ENCODE measurements at places on chromosomes 3 and 15. TPM values are rescaled to one million over a fixed set of nuclear protein-coding genes. Genes with fewer than 3 reads are reported as not detected.

DNA sequence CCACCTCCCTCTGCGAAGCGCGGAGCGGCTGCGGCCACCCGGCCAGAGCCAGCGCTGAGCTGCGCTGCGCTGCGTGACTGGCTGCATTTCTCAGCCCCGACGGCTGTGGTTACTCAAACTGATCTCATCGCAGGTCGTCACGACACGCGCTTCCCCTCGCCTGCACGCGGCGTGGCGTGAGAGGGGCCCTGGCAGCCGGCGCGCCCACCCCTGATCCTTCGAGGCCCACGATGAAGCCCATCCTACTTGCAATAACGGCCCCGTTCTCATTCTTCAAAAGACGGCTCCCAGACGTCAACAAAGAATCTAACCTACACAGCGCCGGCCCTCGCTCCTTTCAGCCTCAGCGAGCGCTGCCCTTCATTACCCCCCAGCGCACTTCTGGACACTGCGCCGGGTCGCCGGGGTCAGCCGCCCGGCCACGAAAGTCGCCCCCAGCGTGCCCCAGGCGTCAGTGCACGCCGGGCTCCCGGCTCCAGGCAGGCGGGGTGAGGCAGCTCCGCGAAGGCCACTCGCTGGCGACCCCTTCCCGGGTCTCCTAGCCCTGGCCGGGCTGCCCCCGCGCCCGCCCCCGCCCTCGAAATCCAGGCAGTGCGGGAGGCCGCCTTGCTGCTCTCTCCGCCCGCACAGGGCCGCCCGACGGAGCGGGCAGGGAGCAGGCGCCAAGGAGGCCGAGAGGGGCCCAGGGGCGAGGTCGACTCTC lies 9.9 kb upstream of the LEKR1 start:
- peak overlapping the region; percentile 55 for H3K4me3 ChIP-seq
- no peaks in the 10 kb centered on the region for H3K36me3 ChIP-seq
- peaks cover 37% of the 10 kb centered on the region for H3K4me1 ChIP-seq
- no peaks in the 10 kb centered on the region for H3K27me3 ChIP-seq
- H3K27ac ChIP-seq = peak overlapping the region; percentile 98
- no peak for DNase-seq

GRCh38 chr3:66342717-66343356 lies 122.0 kb downstream of the SLC25A26 start:
- no peaks in the 10 kb centered on the region for H3K27me3 ChIP-seq
- no peak overlapping the region for H3K27ac ChIP-seq
- DNase-seq = no peak
- no peaks in the 10 kb centered on the region for H3K36me3 ChIP-seq
- H3K4me3 ChIP-seq = no peak overlapping the region

CCDC191 gene
- 0.54 TPM for polyA plus RNA-seq

GRCh38 chr3:156685198-156685597 lies 10.8 kb downstream of the TIPARP start:
- H3K36me3 ChIP-seq = peaks cover 5% of the 10 kb centered on the region
- no peak overlapping the region for H3K4me3 ChIP-seq
- H3K27ac ChIP-seq = no peak overlapping the region
- H3K4me1 ChIP-seq = peaks cover 30% of the 10 kb centered on the region

DNA sequence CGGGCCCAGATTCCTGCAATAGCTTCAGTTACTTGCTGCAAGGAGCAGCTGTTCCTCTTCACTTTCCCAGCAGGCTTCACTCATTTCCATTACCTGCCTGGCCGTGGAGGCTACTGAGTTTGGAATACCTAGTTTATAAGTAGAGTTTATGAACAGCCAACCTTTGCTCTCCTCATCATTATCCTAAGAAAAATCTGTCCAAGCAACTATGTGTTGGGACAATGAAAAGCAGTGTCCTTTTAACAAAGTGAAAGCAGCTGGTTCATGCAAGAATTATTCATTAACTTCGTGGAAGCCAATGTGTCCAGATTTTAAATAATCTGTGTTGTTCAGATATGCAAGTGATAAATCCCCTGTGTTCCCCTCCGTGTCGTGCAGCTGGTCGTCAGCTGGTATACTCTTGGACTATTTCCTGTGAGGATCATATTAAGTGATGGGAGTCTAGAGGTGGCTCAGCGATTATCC lies 39.3 kb upstream of the SSR3 start:
- DNase-seq = peak; percentile 60
- H3K4me1 ChIP-seq = no peaks in the 10 kb centered on the region
- no peaks in the 10 kb centered on the region for H3K27me3 ChIP-seq
- no peak overlapping the region for H3K4me3 ChIP-seq
- no peaks in the 10 kb centered on the region for H3K36me3 ChIP-seq

GRCh38 chr3:30286007-30286669 lies 320.3 kb upstream of the TGFBR2 start:
- no peaks in the 10 kb centered on the region for H3K36me3 ChIP-seq
- DNase-seq = no peak
- peak overlapping the region; percentile 75 for H3K27ac ChIP-seq

- no peak for DNase-seq
- no peaks in the 10 kb centered on the region for H3K36me3 ChIP-seq
- no peaks in the 10 kb centered on the region for H3K4me1 ChIP-seq
- H3K27me3 ChIP-seq = no peaks in the 10 kb centered on the region
Observed at GRCh38 chr3:30551927-30552326, 54.5 kb upstream of the TGFBR2 start.

GRCh38 chr15:90603893-90604292 lies 74.2 kb downstream of the CRTC3 start:
- DNase-seq = peak; percentile 25
- H3K4me3 ChIP-seq = no peak overlapping the region
- H3K4me1 ChIP-seq = no peaks in the 10 kb centered on the region
- H3K27ac ChIP-seq = no peak overlapping the region
- H3K27me3 ChIP-seq = no peaks in the 10 kb centered on the region

DNA sequence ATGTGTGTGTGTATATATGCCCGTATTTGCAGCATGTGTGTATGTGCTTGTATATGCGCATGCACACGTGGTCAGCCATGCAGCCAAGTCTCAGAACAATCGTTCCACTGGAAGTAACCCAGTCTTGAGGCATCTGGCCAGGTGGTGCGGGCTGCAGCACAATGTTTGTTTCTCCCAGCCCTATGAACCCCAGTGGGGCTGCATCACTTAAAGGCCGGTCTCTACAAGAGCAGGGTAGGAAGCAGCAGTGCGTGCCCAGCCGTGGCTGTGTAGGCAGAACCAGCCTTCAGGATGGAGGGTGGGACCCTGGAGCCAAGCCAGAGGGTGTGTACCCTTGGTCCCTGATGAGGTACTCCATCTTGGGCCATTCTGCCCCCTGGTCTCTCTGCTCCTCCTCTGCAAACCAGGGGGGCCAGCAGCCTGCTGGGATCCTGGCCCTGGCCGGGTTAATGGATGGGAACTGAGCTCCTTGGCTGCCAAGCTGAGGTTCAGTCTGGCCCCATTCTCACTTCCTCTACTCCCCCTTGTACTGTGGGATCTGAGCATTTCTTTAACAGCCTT lies 11.8 kb downstream of the KLF13 start:
- no peak for DNase-seq
- peak overlapping the region; percentile 9 for H3K27ac ChIP-seq
- H3K4me3 ChIP-seq = no peak overlapping the region
- H3K36me3 ChIP-seq = peaks cover 53% of the 10 kb centered on the region
- H3K27me3 ChIP-seq = no peaks in the 10 kb centered on the region

LYZL4 gene
- not detected for polyA plus RNA-seq

C3orf20 gene
- 0.01 TPM for polyA plus RNA-seq

- DNase-seq = no peak
- H3K36me3 ChIP-seq = no peaks in the 10 kb centered on the region
- H3K27me3 ChIP-seq = no peaks in the 10 kb centered on the region
- H3K4me3 ChIP-seq = no peak overlapping the region
Observed at GRCh38 chr15:90348456-90348855, 3.6 kb upstream of the ZNF774 start.

- H3K4me1 ChIP-seq = no peaks in the 10 kb centered on the region
- no peaks in the 10 kb centered on the region for H3K27me3 ChIP-seq
- no peak overlapping the region for H3K4me3 ChIP-seq
- H3K27ac ChIP-seq = no peak overlapping the region
- no peaks in the 10 kb centered on the region for H3K36me3 ChIP-seq
- no peak for DNase-seq
Observed at GRCh38 chr3:17302170-17302569, 417.4 kb downstream of the PLCL2 start.

DNA sequence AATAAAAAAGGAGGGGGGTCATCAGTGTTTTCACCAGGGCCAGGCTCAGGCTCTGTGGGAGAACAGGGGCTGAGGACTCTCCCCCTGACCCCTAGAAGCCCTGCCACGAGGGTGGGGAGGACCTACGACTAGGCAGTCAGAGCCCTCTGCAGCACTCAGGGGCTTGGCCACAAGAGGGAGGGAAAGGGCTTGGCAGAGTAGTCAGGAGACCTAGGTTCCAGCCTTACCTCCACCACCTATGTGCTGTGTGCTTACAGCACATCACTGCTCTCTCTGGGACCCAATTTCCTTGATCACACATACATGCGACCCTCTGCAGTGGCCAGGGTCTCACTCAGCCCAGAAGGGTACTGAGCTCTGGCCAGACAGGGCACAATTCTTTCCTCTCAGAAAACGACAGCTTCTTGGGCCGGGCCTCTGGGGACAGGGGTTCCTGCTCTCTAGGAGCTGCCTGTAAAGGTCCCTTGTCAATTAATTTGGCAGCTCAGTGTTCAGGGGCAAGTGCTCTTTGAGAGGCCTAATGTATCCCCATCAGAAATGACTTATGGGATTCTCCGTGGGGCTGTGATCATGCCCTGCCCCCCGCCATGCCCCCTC lies 16.4 kb upstream of the SKIC8 start:
- no peaks in the 10 kb centered on the region for H3K27me3 ChIP-seq
- peak; percentile 49 for DNase-seq
- no peak overlapping the region for H3K27ac ChIP-seq
- H3K4me1 ChIP-seq = peaks cover 27% of the 10 kb centered on the region
- H3K36me3 ChIP-seq = no peaks in the 10 kb centered on the region

- H3K4me3 ChIP-seq = no peak overlapping the region
- H3K4me1 ChIP-seq = no peaks in the 10 kb centered on the region
- DNase-seq = no peak
- no peak overlapping the region for H3K27ac ChIP-seq
- no peaks in the 10 kb centered on the region for H3K27me3 ChIP-seq
Observed at GRCh38 chr15:49436751-49437150, 13.7 kb downstream of the FGF7 start.

AP2M1 gene
- 283 TPM for polyA plus RNA-seq

DNA sequence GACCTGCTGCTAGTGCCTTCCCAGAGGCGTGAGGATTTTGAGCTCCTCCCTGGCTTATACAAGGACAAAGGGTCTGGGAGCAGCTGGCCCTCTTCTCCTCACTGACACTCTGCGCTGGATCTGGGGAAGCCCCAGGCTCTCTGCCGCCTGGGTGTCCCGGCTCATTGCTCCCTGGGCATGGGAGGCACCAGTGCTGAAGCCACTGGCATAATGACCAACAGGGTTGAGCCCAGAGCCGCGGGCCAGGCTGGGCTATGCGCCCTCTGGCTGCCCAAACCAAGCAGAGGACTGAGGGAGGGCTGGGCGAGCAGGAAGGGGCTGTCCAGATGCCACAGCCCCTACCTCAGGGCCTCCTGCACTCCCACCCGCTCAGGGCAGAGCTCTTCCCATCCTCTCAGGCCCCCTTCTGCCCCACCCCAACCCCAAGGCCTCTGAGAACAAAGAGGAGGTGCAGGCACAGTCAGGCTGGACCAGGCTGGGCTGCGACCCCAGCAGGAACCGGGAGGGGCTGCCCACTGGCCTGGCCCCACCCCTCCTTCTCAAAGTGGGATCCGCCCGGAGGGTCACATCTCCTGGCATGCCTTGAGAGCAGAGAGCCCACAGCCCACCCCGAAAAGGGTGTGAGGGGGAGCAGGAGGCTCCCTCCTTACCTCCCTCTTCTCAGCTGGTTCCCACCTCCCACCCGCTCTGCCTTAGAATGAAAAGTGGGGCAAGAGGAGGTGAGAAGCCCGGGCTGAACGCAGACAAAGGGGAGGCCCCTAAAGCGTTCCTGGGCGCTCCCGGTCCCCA lies 1.6 kb downstream of the LINGO1 start:
- peaks cover 60% of the 10 kb centered on the region for H3K27me3 ChIP-seq
- H3K36me3 ChIP-seq = no peaks in the 10 kb centered on the region
- no peak for DNase-seq
- no peak overlapping the region for H3K27ac ChIP-seq
- no peak overlapping the region for H3K4me3 ChIP-seq
- H3K4me1 ChIP-seq = no peaks in the 10 kb centered on the region

DNA sequence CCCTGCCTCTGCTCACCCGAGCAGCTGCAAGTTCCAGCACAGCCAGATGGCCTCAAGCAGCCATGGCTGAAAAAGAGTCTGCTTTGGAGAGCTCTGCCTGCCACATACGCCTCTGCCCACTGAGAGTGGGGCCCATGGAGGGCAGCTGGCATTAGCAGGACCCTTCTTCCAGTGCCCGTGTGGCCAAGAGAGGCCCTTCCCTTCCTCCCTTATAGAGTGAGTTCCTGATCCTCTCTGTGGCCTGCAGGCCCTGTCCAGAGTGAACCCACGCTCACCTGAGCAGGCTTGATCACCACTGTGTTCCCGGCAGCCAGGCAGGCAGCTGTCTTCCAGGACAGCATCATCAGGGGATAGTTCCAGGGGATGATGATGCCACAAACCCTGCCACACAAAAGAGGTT lies 41.4 kb upstream of the SLC41A3 start:
- H3K27me3 ChIP-seq = peaks cover 3% of the 10 kb centered on the region
- no peak for DNase-seq
- no peak overlapping the region for H3K27ac ChIP-seq
- no peak overlapping the region for H3K4me3 ChIP-seq
- no peaks in the 10 kb centered on the region for H3K4me1 ChIP-seq
- peaks cover 39% of the 10 kb centered on the region for H3K36me3 ChIP-seq

Measured in small intestine (tissue), 16 donors.